ENCODE measurements at places on chromosomes 2 and 18.
A peak's percentile ranks its signal among the peaks of the same experiment; 100 is the strongest.

GRCh38 chr2:59184276-59185020, 943.3 kb upstream of the FANCL start:
- DNase-seq, result no peak

- no peak for DNase-seq
Measured at GRCh38 chr18:64699081-64699480, 550.2 kb upstream of the LINC00305 start.

DNA sequence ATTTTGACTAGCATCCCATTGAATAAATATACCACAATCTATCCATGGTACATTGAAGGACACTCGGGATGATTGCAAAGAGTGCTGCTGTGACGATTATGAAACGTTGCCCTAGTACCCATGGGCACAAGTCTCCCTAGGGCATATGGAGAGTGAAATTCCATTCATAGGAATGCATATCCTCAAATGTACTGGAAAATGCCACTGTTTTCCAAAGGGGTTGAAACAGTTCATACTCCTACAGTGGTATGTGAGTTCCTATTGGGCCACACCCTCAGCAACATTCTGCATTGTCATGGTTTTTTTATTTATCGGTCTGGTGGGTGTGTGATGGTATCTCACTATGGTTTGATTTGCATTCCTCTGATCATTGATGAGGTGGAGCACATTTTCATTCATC, 130.6 kb downstream of the TWIST2 start:
- no peak for DNase-seq

DNA sequence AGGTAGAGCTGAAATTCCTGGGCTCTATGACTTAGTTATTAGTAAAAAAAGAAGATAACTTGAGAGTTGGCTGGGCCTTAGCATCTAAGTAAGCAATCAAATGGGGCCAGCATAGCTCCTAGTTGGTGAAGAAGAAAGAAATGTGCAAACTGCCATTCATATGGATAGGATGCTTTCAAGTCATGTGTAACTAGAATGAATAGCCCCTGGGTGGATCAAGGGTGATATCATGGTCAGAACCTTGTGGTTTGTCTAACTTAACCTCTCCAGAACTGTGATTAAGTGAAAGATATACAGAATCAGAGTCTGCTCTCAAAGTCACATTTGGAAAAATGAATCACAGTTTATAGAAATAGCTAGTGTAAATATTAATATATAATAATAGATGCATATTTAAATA, 198.7 kb upstream of the DTNA start:
- DNase-seq, result no peak

GRCh38 chr18:2036086-2036485, 535.2 kb downstream of the METTL4 start:
- no peak for DNase-seq

DNA sequence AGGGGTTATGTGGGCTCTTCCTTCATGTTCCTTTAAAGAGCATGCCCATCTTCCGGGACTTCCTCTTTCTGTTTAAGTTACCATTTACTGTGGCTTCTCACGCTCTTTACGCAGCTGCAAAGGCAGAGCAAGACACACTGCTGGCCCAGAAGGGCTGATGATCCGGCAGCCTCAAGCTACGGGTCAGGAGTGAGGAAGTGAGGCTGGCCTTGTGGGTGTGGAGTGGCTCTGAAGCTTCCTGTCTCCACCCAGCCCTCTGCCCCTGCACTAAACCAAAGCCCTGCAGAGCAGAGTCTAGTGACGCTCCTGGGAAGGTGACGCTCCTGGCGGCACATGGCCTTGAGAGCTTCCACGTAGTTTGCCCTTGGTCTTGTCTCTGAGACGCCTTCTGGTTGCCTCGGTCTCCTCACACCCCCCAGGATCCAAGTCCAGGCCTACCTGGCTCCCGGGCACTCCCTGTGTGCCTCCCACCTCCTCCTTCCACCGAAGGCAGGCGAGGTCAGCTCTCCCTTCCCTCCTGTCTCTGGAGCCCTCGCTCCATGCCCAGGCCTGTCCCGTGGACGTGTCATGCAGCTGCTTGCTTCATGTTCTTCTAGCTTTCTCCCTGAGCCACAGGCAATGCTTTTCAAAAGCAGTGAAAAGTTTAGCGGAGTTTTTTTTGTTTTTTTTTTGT, 50.3 kb downstream of the ARL4C start:
- peak; percentile 41 for DNase-seq

DNA sequence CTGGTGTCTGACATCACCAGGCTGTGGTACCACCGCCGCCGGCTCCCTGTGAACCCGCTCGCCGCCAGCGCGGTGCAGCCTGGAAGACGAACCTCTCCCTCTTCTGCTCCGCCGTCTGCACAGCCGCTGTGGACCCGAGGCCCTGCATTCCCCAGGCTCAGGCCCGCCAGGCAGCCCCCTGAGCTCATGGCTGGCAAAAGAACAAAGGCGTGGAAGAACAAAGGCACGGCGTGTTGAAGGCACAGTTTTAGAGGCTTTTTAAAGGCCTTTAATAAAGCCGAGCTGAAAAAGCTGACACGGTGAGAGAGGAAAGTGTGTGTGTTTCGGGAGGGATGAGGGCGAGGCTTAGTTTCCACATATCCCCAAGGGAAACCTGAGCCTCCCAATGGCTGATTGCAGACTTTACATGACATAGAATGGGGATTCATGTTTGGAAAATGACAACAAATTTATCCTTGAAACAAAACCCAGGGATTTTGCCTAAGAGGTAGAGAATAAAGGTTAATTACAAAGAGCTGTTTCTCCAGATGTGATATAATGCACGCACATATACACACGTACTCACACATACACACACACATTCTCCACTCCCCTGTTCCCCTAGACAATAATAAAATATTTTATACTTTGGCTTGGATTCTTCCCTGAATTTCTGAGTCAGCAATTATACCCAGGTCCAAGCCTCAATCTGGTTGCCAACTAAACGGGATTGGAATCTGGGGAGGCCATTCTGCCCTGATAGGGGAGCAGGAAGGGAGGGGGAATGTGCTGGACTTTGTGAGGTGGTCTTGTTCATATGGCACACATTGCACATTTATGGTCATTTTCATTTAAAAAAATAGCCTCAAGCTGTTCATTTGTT, 39.7 kb downstream of the RFX8 start:
- no peak for DNase-seq

- no peak for DNase-seq
Measured at GRCh38 chr2:188495969-188496431, 204.3 kb downstream of the GULP1 start.

GRCh38 chr2:170371231-170371998, 193.5 kb downstream of the MYO3B start:
- no peak for DNase-seq

- no peak for DNase-seq
Measured at GRCh38 chr2:233791883-233792329, 13.8 kb downstream of the MROH2A start.

GRCh38 chr2:237968048-237968862, 1.4 kb downstream of the UBE2F start:
- peak; percentile 19 for DNase-seq

DNA sequence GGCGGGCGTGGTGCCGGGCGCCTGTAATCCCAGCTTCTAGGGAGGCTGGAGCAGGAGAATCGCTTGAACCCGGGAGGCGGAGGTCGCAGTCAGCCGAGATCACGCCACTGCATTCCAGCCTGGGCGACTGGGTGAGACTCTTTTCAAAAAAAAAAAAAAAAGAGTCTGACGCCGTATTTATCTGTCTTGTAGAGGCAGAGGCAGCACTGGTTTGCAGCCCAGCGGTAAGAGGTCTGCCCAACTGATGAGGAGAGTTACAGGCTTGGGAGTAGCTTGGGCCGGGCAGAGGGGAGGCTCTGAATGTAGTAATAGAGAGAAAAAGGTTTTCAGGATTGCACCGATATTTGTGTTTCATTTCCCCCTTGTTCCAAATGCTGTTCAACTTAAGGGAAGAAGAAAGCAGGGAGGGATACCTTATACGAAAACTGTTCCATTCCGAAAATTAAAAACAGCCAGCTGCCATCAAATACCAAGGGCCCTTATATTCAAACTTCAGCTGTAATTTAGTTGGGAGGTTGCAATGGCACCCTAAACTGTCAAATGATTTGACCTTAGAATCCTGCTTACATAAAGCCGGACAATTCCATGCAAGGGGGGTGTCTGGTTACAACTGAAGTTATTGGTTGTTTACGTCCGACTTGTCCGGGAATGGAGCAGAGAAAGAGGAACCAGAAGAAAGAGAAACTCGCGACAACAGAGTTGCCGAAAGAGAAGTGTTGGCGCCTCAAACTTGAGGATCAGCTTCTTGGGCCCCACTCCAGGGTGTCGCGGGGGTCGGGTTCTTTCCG, 9.2 kb upstream of the SP9 start:
- DNase-seq, result no peak

GRCh38 chr18:49227001-49227380, 233.5 kb downstream of the DYM start:
- no peak for DNase-seq
